ENCODE measurements at places on chromosomes 6 and 20.

DNA sequence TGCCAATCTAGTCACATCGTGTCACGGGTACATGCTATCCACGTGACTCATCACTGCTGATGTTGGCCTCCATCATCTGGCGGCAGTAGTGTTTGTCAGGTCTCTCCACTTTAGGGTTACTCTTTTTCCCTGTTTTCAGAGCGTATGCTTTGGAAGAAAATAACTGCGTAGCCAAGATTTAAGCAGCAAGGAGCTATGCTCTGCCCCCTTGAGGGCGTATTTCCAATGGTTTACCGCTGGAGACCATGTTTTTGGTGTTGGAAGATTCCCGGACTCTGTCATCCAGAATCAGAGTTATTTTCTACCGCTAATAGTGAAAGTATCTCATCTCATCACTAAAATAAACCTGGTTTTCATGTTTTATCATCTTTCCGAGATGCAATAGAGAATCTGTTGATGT, 306.5 kb downstream of the C6orf118 start:
- DNase-seq: no peak

- DNase-seq: no peak
These were observed 95.0 kb upstream of the FAM8A1 start for GRCh38 chr6:17505062-17505476.

DNA sequence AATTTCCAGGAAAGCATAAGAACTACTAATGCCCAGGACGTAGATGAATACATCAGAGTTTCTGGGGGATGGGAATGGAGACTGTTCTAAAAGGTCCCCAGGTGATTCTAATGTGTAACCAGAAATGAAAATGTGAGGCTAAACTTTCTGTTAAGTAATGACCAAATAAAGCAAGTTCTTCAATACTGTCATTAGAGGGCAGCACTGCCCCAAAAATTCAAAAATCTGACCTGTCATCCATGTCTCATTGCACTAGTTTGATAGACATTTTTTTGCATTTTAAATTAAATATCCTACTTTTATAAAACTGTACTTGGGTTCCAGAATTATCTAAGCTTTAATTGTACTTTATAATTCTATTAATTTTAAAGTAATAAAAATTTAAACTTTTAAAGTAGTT, 94.9 kb downstream of the RFX6 start:
- no peak for DNase-seq

GRCh38 chr6:137910843-137911456, 43.9 kb downstream of the TNFAIP3 start:
- DNase-seq: no peak

- no peak for DNase-seq
These were observed 287.2 kb downstream of the QKI start for GRCh38 chr6:163701762-163702161.

- DNase-seq: no peak
These were observed 394.0 kb downstream of the LAMA2 start for GRCh38 chr6:129276986-129277385.

DNA sequence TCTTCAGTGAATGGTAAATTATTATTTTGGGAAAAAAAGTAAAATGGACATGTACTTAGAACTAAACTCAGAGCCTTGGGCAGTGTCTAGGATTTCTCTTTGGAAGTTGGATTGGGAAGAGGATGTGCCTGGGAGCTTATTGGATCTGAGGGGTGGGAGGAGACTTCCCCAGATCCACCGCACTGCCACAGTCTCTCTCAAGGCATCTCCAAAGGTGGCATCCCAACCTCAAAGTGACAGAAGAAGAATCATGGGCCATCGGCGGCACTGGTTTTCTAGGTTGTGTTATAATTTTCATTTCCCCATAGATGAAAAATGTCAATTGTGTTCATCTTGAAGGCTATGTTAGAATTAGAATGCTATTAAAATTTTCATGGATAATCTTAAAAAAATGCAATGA, 66.8 kb upstream of the CD93 start:
- DNase-seq: no peak

- DNase-seq: no peak
These were observed 61.9 kb upstream of the NRSN1 start for GRCh38 chr6:24064106-24064505.

- no peak for DNase-seq
These were observed 30.6 kb upstream of the ZNF184 start for GRCh38 chr6:27503436-27504030.
